ENCODE measurements at places on chromosomes 12 and 14.

DNA sequence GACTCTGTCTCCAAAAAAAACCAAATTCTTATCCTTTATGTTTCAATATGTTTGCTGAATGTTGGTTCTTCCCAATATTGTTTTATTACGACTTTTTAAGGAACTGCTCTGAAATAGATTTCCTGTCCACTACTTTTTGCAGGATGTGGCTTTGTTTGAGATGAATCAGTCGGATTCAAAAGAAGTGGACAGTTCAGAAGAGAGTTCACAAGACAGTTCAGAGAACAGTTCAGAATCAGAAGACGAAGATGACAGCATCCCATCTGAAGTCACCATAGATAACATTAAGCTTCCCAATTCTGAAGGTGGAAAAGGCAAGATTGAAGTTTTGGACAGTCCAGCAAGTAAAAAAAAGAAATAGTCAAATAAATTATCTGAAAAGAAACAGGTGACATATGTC, 8.2 kb downstream of the NOPCHAP1 start:
- DNase-seq = no peak

- no peak for DNase-seq
Observed at GRCh38 chr14:102275866-102276265, 29.1 kb downstream of the MOK start.

- no peak for DNase-seq
Observed at GRCh38 chr14:87041290-87042020, 951.5 kb downstream of the GALC start.

DNA sequence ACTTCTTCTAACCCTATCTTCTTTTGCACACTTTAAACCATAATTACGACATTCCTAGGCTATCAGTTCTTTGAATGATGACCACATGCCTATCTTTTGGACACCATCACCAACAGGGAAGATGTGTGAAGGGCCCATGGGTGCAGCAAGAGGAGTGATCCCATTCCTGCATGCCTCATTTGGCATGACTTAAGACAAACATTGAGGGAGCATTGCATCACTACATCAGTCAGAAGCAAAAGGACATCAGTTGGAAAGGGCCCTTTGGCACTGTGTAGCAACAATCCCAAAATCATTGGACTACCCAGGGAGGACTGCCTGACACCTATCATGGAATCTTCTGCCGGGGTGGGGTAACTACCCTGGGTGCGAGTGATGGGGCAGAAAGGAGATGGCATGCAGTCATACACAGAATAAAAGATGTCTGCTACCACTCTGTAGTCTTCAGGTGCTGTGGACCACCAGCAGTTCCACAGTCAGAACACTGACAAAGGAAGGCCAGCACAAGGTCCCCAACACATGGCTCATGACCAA, 10.7 kb upstream of the TMBIM6 start:
- no peak for DNase-seq

DNA sequence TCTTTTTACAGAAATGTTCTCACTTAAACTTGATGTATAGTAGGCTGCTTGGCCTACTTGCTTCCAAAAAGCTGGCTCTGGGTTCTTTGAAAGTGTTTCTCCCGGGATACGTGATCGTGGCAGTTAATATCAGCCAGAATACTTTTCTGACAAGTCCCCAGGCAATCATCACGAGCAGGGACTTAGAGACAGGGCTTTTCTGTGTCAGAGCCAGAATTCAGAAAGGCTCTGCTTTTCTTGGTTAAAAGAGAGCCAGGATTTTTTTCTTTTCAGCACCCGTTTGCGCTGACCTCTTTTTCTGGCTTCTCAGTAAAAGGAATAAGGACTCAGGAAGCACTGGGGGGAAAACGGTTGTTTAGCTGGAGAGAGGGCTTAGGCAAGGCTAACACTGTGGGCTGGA, 57.8 kb upstream of the ARHGAP5 start:
- DNase-seq = no peak

- no peak for DNase-seq
Observed at GRCh38 chr12:131591136-131591535, 119.8 kb upstream of the SFSWAP start.

DNA sequence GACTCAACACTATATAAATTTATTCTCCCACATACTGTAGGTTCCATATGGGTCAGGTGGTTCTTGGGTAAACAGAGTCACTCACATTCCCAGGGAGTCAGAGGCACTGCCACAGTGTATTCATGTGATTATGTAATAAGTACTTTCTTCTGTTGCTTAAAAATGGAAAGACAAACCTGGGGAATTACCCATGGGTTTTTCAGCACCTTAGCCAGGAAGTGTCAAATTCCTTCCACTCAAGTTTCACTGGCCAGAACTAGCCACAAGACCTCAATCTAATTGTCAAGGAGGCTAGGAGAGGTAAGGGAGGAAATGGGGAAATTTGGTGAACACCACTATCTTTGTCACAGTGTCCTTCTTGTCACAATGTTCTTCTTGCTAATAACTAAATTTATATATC, 333.2 kb upstream of the MDGA2 start:
- no peak for DNase-seq

Measured in activated T-cell treated with anti-CD3 and anti-CD28 coated beads, Interleukin-2, amount 50 U/mL, for 48 hours (primary cell).